ENCODE measurements at places on chromosomes 7 and 10.

GRCh38 chr7:69177941-69178494 is 420.3 kb upstream of the AUTS2 start:
- no peak overlapping the region for H3K27ac ChIP-seq
- no peaks in the 10 kb centered on the region for H3K4me1 ChIP-seq
- no peaks in the 10 kb centered on the region for H3K27me3 ChIP-seq
- H3K4me3 ChIP-seq: no peak overlapping the region
- no peaks in the 10 kb centered on the region for H3K36me3 ChIP-seq

DNA sequence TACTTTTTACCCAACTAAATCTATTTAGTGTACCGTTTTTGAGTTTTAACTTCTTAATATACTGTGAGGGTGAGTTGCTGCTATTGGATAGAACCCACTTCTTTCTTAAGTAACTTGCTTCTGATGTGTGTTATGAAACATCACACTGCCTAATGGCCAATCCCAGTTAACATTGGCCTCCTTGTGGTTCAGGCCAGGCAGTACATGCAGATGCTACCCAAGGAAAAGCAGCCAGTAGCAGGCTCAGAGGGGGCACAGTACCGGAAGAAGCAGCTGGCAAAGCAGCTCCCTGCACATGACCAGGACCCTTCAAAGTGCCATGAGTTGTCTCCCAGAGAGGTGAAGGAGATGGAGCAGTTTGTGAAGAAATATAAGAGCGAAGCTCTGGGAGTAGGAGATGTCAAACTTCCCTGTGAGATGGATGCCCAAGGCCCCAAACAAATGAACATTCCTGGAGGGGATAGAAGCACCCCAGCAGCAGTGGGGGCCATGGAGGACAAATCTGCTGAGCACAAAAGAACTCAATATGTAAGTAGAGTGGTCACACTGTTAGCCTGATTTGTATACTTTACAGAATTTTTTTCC is 39.7 kb downstream of the TES start:
- peaks cover 59% of the 10 kb centered on the region for H3K36me3 ChIP-seq
- H3K27me3 ChIP-seq: no peaks in the 10 kb centered on the region
- H3K4me1 ChIP-seq: peaks cover 11% of the 10 kb centered on the region
- H3K27ac ChIP-seq: no peak overlapping the region
- no peak overlapping the region for H3K4me3 ChIP-seq

DNA sequence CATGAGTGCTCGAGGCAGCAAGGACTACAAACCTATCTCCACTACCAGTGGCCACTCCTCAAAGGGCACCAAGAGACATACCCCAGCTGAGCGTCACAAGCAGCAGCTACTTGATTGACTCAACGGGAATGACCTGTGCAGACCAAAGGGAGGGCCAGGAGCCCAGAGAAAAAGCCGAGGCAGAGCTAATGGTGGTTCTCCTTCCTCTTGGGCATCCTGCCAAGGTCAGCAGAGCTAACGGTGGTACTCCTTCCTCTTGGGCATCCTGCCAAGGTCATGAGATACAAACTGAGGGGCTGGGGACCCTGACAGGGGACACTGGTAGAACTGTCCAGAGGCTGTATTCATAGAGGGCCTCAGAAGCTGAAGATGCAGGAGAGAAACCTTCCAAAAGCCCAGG is 60.4 kb downstream of the FAM53B start:
- no peaks in the 10 kb centered on the region for H3K27me3 ChIP-seq
- H3K4me3 ChIP-seq: no peak overlapping the region
- H3K4me1 ChIP-seq: peaks cover 71% of the 10 kb centered on the region
- peaks cover 52% of the 10 kb centered on the region for H3K36me3 ChIP-seq
- no peak for DNase-seq

- DNase-seq: no peak
- no peak overlapping the region for H3K27ac ChIP-seq
- H3K4me1 ChIP-seq: no peaks in the 10 kb centered on the region
- no peaks in the 10 kb centered on the region for H3K36me3 ChIP-seq
- peaks cover 36% of the 10 kb centered on the region for H3K27me3 ChIP-seq
- H3K4me3 ChIP-seq: no peak overlapping the region
These were observed 111.0 kb downstream of the HTR7 start for GRCh38 chr10:90746829-90747228.
